ENCODE measurements at places on chromosomes 4 and X.

DNA sequence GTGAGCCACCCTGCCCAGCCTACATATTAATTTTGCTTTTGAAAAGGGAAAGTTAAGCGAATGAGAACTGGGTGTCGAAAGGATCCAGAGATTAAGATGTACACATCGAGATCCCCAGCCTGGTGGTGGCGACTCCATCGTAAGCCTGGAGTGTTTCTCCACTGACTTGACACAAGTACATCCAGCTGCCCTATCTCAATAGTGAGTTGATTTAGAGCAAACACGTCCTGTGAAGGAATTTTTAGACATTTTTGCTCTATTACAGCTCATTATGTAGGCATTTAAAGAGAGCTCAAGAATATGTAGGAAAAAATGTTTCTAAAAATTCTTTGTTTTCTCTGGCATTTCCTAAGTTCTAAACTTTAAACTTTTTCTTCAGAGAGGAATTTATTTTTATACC lies 11.7 kb upstream of the CLDN34 start:
- no peak for DNase-seq
- H3K4me1 ChIP-seq, result peaks cover 8% of the 10 kb centered on the region
- no peak overlapping the region for H3K27ac ChIP-seq
- no peaks in the 10 kb centered on the region for H3K27me3 ChIP-seq
- H3K4me3 ChIP-seq, result no peak overlapping the region
- H3K36me3 ChIP-seq, result no peaks in the 10 kb centered on the region

- DNase-seq, result no peak
- H3K4me1 ChIP-seq, result no peaks in the 10 kb centered on the region
- no peak overlapping the region for H3K27ac ChIP-seq
- no peaks in the 10 kb centered on the region for H3K27me3 ChIP-seq
These were observed 162.4 kb upstream of the FMR1 start for GRCh38 chrX:147749308-147749707.

- peaks cover 62% of the 10 kb centered on the region for H3K4me1 ChIP-seq
- peak overlapping the region; percentile 98 for H3K27ac ChIP-seq
- DNase-seq, result peak; percentile 51
- peaks cover under 1% of the 10 kb centered on the region for H3K36me3 ChIP-seq
These were observed 739 bp downstream of the GAK start for GRCh38 chr4:931194-931959.

GRCh38 chr4:98484031-98484430 lies 174.4 kb downstream of the TSPAN5 start:
- no peak for DNase-seq
- H3K4me1 ChIP-seq, result no peaks in the 10 kb centered on the region
- H3K27me3 ChIP-seq, result no peaks in the 10 kb centered on the region
- H3K27ac ChIP-seq, result no peak overlapping the region
- no peak overlapping the region for H3K4me3 ChIP-seq

GRCh38 chr4:10659251-10659650 lies 25.3 kb downstream of the CLNK start:
- H3K27me3 ChIP-seq, result no peaks in the 10 kb centered on the region
- DNase-seq, result no peak
- H3K36me3 ChIP-seq, result no peaks in the 10 kb centered on the region
- no peak overlapping the region for H3K4me3 ChIP-seq
- H3K4me1 ChIP-seq, result no peaks in the 10 kb centered on the region
- H3K27ac ChIP-seq, result no peak overlapping the region

- H3K27ac ChIP-seq, result no peak overlapping the region
- no peaks in the 10 kb centered on the region for H3K27me3 ChIP-seq
- DNase-seq, result no peak
- no peaks in the 10 kb centered on the region for H3K36me3 ChIP-seq
These were observed 64.4 kb upstream of the VCX3A start for GRCh38 chrX:6599230-6599860.

- peaks cover 42% of the 10 kb centered on the region for H3K27me3 ChIP-seq
- peaks cover 3% of the 10 kb centered on the region for H3K4me1 ChIP-seq
- DNase-seq, result peak; percentile 0
- no peaks in the 10 kb centered on the region for H3K36me3 ChIP-seq
These were observed at the start of gene NHS for GRCh38 chrX:17374619-17375366. NHS (plus strand) TSS chrX:17375200; CDS start chrX:17375758, 558 bp downstream.

GRCh38 chr4:129384974-129385373 lies 289.0 kb downstream of the C4orf33 start:
- no peaks in the 10 kb centered on the region for H3K4me1 ChIP-seq
- no peak overlapping the region for H3K4me3 ChIP-seq
- no peak for DNase-seq
- H3K27me3 ChIP-seq, result no peaks in the 10 kb centered on the region
- H3K27ac ChIP-seq, result no peak overlapping the region
- no peaks in the 10 kb centered on the region for H3K36me3 ChIP-seq

DNA sequence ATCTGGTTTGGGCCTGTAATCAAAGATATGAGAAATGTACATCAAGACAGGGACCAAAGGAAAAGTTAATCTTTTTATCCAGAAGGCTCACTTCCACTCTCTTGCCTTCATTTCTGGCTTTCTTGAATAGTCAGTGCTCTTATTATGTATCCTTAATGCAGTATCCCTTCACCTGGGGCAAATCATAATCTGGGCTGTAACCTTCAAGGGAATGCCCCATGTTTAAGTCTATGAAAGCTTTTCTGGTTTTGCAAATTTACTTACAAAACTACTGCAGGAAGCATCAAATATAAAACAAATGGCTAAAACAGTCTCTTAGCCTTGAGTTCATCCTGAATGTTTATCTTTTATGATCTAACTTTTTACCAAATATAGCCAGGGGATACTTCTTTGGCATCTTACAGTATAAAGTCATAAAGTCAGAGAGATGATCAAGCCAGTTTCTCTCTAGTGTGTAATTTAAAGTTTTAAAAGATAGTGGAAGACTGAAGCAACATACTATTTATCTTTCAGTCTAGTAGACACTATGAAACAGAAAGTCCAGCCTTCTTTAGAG lies 1214.8 kb downstream of the STIM2 start:
- H3K27ac ChIP-seq, result no peak overlapping the region
- DNase-seq, result no peak
- H3K4me3 ChIP-seq, result no peak overlapping the region
- no peaks in the 10 kb centered on the region for H3K27me3 ChIP-seq

GRCh38 chrX:39766085-39766726 lies 331.6 kb downstream of the BCOR start:
- no peaks in the 10 kb centered on the region for H3K27me3 ChIP-seq
- H3K4me3 ChIP-seq, result no peak overlapping the region
- H3K27ac ChIP-seq, result no peak overlapping the region
- no peaks in the 10 kb centered on the region for H3K36me3 ChIP-seq
- DNase-seq, result no peak

DNA sequence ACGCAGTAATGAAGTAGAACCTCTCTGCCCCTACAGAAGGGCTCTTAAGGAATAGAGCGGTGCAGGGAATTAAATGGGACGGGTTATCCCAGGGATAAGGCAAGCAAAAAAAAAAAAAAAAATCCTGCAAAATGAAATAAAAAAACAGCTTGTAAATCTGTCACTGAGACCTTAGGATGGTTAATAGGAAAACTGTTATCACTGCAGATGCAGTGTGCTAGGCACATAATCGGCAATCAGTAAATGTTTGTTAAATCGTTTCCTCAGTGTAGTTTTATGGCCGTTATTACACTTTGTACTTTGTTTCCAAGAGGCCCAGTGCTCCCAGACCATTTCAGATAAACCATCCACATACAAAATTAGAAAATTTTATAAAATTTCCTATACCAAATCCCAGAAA lies 1.0 kb downstream of the HNRNPH2 start:
- H3K4me3 ChIP-seq, result peak overlapping the region; percentile 96
- peaks cover 18% of the 10 kb centered on the region for H3K36me3 ChIP-seq
- peak overlapping the region; percentile 93 for H3K27ac ChIP-seq
- peaks cover 29% of the 10 kb centered on the region for H3K4me1 ChIP-seq

DNA sequence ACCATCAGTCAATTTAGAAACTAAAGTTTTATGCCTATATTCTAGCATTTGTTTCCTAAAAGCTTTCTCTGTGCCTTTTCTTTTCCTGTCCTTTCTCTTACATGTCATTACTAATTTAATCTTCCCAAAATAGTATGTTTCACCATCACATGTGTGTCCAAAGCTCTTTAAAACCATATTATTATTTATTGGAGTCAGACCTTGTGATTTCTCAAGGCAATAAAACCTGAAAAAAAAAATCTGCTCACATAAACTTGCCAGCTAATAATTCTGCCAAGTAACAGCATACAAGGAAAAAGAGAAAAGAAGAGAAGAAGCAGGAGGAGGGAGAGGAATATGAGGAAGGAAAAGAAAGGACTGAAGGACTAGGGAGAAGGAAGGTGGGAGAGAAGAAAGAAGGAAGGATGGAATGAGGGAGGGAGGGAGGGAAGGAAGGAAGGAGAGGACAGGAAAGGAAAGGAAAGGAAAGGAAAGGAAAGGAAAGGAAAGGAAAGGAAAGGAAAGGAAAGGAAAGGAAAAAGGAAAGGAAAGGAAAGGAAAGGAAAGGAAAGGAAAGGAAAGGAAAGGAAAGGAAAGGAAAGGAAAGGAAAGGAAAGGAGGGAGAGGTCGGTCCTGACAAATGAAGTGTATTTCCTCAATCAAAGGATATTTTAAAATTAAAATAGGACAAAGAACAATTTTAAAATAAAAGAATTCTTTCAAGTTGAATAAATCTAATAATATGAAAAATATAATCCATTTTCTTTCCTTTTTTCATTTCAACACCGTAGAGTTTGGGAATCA lies 57.4 kb downstream of the ANTXR2 start:
- H3K27ac ChIP-seq, result no peak overlapping the region
- DNase-seq, result no peak
- no peak overlapping the region for H3K4me3 ChIP-seq
- H3K4me1 ChIP-seq, result peaks cover 38% of the 10 kb centered on the region
- peaks cover 39% of the 10 kb centered on the region for H3K36me3 ChIP-seq
- H3K27me3 ChIP-seq, result no peaks in the 10 kb centered on the region

DNA sequence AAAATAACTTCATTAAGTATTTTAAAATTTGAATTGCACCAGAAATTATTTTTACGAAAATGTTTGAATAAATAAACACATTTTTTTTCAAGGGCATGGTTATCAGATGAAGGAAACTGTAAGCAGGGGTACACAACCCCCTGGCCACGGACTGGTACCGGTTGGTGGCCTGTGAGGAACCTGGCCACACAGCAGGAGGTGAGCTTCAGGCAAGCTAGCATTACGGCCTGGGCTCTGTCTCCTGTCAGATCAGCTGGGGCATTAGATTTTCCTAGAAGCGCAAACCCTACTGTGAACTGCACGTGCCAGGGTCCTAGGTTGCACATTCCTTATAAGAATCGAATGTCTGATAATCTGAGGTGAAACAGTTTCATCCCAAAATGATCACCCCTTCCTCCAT lies 1499.7 kb upstream of the AGA start:
- no peaks in the 10 kb centered on the region for H3K4me1 ChIP-seq
- H3K27ac ChIP-seq, result no peak overlapping the region
- H3K36me3 ChIP-seq, result no peaks in the 10 kb centered on the region

DNA sequence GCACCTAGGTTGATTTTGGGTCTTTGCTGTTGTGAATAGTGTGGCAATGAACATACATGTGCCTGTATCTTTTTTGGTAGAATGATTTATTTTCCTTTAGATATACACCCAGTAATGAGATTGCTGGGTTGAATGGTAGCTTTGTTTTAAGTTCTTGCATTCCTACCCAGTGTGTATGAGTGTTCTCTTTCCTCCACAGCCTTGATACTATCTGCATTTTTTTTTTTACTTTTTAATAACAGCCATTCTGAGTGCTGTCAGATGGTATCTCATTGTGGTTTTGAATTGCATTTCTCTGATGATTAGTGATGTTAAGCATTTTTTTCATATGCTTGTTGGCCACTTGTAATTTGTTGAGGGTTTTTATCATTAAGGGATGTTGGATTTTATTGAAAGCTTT lies 351.8 kb upstream of the GNPDA2 start:
- H3K4me1 ChIP-seq, result no peaks in the 10 kb centered on the region
- H3K27ac ChIP-seq, result no peak overlapping the region
- DNase-seq, result no peak
- H3K4me3 ChIP-seq, result no peak overlapping the region
- no peaks in the 10 kb centered on the region for H3K27me3 ChIP-seq
- H3K36me3 ChIP-seq, result no peaks in the 10 kb centered on the region

DNA sequence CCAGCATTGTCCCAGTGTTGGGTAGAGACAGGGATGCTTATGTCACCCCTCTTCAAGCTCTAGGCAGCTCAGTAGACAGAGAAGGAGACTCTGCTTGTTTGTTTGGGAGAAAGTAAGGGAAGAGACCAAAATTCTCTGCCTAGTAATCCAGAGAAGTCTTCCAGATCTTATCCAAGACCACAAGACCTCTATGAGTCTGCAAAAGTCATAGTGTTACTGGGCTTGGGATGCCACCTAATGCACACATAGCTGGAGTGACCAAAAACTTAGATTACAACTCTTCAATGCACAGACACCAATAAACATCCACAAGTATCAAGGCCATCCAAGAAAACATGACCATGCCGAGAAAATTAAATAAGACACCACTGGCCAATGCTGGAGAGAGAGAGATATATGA lies 205.5 kb downstream of the UNC5C start:
- DNase-seq, result no peak
- H3K27ac ChIP-seq, result no peak overlapping the region
- H3K4me3 ChIP-seq, result no peak overlapping the region
- no peaks in the 10 kb centered on the region for H3K27me3 ChIP-seq
- no peaks in the 10 kb centered on the region for H3K36me3 ChIP-seq

- H3K27ac ChIP-seq, result no peak overlapping the region
- H3K36me3 ChIP-seq, result no peaks in the 10 kb centered on the region
- H3K4me3 ChIP-seq, result no peak overlapping the region
These were observed 41.6 kb upstream of the ACSL4 start for GRCh38 chrX:109774706-109775105.

DNA sequence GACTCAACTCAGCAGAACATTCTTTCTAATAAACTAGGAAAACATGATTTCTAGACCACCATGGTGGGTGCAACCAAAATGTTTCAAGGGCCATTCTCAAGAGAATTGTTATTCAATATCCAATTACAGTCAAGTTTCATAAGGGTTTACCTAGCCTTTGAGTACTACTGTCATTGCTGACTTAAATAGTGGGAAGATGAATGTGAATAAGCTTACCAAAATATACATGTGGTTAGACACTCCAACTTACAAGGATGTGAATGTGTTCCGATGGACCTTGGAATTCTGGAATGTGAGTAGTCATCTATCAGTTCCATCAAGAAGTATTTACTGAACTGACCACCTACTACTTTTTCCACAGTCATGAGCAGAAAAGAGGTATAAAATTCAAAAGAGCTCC lies 16.9 kb downstream of the SH3RF1 start:
- DNase-seq, result no peak
- H3K27me3 ChIP-seq, result no peaks in the 10 kb centered on the region
- no peak overlapping the region for H3K4me3 ChIP-seq
- peaks cover 15% of the 10 kb centered on the region for H3K4me1 ChIP-seq

DNA sequence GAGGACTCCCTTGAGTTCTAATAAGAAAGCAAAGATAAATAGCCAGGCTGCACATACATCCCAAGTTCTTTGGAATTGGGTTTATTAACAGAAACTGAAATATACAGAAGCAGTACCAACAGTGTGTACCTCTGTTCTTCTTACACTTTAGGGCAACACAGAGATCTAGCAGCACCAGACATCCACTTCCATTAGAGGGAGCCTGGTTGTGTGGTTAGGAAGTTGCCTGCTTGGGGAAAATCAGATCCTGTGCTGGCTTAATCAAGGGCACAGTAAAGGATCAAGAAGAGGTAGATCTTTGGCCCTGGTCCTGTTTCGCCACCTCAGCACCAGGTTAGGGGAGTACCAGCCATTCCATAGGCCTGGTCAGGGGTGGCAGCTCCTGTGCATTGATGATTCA lies 231.1 kb upstream of the ARHGAP24 start:
- DNase-seq, result no peak
- H3K27me3 ChIP-seq, result no peaks in the 10 kb centered on the region
- H3K4me3 ChIP-seq, result no peak overlapping the region
- H3K4me1 ChIP-seq, result no peaks in the 10 kb centered on the region
- no peaks in the 10 kb centered on the region for H3K36me3 ChIP-seq

Measured in CD14-positive monocyte (primary cell).